ENCODE measurements at places on chromosomes 1 and 21.

GRCh38 chr1:240435996-240436566 lies 175.9 kb downstream of the GREM2 start:
- DNase-seq = no peak

DNA sequence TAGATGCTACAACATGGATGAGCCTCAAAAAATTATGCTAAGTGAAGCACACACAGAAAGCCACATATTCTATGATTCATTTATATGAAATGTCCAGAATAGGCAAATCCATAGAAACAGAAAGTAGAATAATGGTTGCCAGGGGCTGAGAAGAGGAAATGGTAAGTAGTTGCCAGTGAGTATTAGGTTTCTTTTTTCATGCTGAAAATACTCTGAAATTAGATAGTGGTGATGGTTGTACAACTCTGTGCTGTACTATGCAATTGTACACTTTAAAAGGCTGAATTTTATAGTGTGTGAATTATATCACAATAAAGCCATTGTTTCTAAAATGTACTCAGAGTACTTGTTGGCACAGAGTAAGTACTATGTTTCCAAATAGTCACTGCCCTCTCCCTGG lies 15.5 kb upstream of the GFI1 start:
- DNase-seq = no peak

- no peak for DNase-seq
These were observed 304.3 kb upstream of the ESRRG start for GRCh38 chr1:217027403-217028080.

DNA sequence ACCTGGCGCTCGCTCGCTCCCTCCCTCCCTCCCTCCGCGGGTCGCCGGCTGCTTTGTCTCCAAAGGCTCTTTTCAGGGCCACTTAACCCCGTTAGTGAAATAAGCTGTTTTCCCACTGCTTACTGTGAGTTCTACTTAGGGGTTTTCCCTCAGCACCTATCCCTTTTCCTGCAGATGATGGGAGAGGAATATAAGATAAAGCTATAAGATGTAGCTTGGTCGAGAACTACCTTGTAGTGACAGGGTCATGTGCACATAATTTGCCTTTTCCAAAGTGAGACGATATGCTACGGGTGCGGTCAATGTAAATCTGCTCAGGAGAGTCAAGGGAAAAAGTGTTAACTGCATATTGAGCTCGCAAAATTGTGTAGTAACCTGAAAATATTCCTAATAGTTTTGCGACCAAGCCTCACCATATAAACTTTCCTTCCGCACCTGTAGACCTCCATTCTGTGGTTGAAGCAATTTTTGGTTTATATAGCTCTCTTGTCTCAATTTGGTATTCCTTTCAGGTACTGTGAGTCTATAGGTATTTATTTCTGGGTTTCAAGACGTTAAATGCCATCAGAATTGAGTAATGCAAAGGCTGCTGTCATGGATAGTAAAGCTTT lies 55.8 kb upstream of the BOLA1 start:
- DNase-seq = no peak

GRCh38 chr21:39137248-39138178 lies 45.7 kb downstream of the PSMG1 start:
- no peak for DNase-seq

GRCh38 chr1:167454894-167455785 lies 63.2 kb downstream of the CD247 start:
- DNase-seq = peak; percentile 91

GRCh38 chr1:189782295-189782694 lies 695.4 kb downstream of the BRINP3 start:
- no peak for DNase-seq

DNA sequence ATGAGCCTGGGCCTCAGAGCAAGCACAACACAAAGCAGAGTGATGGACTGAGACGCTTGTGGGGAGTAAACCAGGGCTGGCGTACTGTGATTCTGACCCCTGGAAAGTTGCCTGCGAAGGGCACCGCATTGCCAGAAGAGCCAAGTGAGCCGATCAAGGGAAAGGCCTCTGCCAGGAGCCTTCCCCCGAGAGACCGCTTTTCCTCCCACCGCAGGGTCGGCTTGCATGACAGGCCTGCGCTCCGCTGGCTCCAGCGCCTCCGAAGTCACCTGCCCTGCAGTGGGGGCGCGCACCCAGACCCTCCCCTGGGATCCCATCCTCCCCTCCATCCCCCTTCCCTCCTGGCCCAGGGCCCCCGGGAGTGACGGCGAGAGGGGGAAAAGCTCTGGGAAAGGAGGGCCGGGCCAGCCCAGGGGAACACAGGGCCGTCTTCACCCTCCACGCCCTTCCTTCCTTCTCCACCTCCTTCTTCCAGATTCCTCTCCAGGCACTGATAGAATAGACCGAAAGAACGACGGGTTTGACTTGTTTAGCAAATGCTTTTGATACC lies 165.0 kb downstream of the TRIM33 start:
- no peak for DNase-seq

GRCh38 chr1:219081943-219082925 lies 91.4 kb upstream of the LYPLAL1 start:
- DNase-seq = no peak

DNA sequence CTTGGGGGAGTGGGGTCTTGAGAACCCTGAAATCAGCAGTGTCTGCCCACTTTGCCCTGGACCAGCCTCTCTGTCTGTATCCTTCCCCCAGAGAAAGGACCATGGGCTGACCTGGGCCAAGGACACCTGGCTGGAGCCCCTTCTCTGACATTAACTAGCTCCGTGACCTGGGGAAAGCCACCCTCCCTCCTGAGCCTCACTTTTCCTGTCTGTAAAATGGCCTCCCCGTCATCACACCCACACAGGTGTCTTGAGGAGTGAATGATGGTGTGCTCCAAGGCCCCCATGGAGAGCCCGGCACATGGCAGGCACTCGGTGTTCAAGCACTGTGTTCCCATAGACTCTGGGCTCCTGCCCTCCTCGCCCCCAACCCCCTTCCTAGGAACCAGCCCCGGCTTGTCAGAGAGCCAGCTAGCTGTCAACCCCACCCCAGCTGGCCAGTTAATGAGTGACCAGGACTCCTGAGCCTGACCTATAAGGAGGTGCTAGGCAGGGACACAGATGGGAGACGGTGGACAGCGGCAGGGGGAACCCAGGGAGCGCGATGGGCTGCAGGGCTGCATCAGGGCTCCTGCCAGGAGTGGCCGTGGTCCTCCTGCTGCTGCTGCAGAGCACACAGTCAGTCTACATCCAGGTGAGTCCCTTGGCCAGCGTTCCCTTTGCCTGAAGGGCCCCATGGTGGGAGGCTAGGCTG lies at the start of gene GUCA2B:
GUCA2B (plus strand) TSS at position 504 of the 694 bp plus-strand sequence; CDS start at position 545, 41 bp downstream.
- no peak for DNase-seq

- no peak for DNase-seq
These were observed 64.5 kb downstream of the COL18A1 start for GRCh38 chr21:45469273-45470086.

GRCh38 chr1:27994060-27994459 lies 34.3 kb downstream of the XKR8 start:
- no peak for DNase-seq

GRCh38 chr1:98048244-98048643 lies 127.4 kb upstream of the DPYD start:
- DNase-seq = peak; percentile 67

- no peak for DNase-seq
These were observed 66.3 kb upstream of the PPP2R5A start for GRCh38 chr1:212218911-212219310.

GRCh38 chr1:15178571-15179484 lies 25.3 kb downstream of the TMEM51 start:
- DNase-seq = no peak

GRCh38 chr1:2065699-2066098 lies 15.5 kb downstream of the PRKCZ start:
- no peak for DNase-seq

- DNase-seq = no peak
These were observed 314.9 kb downstream of the ZNF326 start for GRCh38 chr1:90309806-90310205.

DNA sequence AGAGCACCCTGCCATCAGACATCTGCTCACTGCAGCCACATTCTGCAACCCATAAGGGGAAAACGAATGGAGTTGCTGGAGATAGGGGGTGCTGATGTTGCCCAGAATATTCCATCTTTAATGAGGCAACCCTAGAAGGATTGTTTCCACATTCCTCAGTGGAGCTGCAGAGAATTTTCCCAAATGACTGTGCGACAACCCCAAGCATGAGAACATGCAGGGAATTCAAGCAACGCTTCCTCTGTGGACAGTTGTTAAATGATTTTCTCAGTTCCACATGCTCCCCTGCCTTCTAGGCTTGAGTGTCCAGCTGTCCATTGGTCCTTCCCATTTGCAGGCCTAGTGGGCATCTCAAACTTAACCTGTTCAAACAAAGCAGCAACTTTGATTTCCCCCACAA lies 20.5 kb upstream of the UBL4B start:
- DNase-seq = no peak

- DNase-seq = no peak
These were observed 35.7 kb upstream of the EPS8L3 start for GRCh38 chr1:109799445-109799844.

DNA sequence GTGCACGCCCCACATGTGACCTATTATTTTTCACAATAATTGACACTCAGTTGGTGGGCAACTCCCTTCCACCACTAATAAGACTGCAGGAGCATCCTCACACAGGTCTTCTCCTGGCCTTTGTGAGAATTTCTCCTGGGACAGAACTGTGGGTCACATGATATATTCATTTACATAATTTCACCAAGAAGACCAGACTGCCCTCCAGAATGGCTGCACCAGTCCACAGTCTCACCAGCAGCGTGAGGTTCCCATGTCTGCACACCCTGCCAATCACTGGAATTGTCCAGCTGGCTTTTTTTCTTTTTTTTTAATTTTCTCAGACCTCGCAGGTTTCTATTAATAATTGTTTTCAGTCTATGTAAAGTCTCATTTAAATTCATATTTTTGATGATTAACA lies 41.3 kb downstream of the ATP1A1 start:
- no peak for DNase-seq

GRCh38 chr1:167717351-167717750 lies 4.4 kb upstream of the MPZL1 start:
- DNase-seq = no peak

DNA sequence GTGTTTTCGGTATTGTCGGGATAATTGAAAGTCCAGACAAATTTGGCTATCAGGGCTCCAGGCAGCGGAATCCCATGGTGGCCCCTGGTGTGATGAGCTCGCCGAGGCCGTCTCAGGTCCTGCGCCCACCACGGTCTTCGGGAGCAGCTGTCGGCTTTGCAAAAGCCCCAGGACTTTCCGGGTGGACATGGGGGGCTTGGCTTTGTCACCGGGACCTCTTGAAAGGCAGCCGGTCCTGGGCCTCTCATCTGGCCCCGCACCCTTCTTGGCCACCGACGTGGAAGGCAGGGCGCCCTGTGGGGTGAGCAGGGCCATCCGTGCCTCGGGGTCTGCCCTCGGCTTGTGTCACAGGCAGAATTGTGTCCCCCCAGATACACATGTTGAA lies 87.1 kb upstream of the ACTRT2 start:
- DNase-seq = no peak

DNA sequence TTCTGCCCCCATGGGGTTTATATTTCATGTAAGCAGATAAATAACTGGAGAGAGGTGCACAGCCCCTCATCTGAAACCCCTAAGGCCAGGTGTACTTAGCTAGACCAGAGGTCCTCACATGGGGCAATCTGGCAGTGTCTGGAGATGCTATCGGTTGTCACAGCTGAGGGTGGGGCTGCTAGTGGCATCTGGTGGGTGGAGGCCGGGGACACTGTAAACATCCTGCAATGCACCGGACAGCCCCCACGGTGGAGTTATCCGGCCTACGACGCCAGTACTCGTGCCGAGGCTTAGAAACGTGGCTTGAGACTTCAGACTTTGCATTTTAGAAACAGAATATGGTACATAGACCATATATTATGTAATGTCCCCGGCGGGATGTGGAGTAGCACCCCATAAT lies 186.5 kb upstream of the VAMP3 start:
- peak; percentile 44 for DNase-seq

DNA sequence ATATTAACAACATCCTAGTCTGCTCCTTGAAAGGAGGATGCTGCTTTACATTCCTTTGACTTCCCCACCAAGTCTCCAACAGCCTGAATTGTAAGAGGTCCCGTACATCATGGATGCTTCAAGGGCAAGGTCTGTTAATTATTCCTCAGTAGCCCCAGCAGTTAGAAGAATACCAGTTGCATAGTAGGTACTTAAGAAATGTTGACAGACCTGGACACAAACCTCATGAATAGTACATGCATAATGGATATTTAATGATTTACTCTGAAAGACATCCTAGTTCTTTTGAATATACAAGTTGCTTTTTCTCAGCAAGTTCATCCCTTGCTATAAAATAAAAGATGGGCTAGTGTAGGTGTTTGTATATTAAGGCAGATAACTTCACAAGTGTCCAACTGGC lies 112.1 kb upstream of the DPYD start:
- no peak for DNase-seq

- no peak for DNase-seq
These were observed 126.2 kb downstream of the KAZN start for GRCh38 chr1:14724678-14725077.

DNA sequence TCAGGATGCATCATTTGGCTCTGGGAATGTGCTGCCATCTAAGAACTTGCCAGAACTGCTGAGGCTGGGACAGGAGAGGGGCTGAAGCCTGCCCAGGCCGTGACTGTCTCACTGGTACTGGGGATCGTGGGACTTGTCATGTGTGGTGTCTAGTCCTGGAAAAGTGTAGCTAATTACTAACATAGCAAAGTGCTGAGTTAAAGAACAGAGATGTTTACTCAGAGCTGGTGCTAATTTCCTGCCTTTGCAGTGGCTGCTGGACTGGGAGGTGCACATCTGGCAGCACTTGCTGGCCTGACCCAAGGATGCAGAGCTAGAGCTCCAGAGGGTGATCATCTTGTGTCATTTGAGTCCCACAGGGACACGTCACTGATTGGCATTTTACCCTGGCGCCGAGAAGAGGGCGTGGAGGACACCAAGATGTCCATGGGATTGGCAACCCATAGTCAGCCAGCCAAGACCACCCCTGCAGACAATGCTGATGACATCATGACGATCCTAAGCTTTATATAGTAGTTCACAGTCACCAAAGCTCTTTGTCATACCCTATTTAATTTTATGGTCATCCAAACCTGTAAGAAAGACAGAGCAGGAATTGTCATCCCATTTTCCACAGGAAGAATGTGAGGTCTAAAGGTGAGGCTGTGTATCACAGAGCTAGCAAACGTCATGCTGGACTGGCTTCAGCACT lies 110.1 kb upstream of the SLC44A3 start:
- DNase-seq = no peak

DNA sequence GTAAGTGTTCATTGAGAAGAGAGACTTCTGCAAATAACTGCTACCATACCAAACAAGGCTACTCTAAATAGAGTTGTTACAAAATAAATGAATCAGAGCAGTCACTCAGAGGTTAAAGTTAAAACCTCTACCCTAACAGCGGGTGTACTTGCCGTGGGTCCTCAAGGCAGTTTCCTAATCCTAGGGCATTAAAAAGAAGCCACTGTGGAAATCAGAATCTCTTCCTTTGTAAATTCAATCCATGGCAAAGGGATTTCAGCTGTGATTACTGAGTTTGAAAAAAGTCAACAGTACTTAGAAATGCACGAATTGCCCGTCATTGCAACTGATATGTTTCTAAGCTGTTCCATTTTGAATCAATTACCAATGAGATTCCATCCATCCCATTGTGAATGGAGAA lies 13.5 kb downstream of the TBX15 start:
- no peak for DNase-seq
